ENCODE measurements at places on chromosomes 11 and 22.

DNA sequence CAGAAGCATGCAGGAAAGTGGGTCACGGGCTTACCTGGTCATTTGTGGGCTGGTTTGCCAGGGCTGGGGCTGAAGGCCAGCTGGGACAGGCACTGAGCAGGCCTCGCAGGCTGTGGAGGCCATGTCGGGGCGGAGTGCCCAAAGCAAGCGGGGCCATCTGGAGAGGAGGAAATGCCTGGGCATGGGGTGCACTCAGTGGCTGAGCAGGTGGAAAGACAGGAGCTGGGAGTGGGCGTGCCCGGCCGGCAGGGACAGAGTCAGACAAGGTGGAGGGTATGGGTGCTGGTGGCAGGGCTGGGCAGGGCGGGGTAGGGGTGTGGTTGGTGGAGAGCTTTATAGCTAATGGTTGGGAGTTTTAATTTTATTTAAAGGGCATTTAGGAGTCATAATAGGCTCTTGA, 27.4 kb downstream of the DAGLA start:
- DNase-seq, result no peak

DNA sequence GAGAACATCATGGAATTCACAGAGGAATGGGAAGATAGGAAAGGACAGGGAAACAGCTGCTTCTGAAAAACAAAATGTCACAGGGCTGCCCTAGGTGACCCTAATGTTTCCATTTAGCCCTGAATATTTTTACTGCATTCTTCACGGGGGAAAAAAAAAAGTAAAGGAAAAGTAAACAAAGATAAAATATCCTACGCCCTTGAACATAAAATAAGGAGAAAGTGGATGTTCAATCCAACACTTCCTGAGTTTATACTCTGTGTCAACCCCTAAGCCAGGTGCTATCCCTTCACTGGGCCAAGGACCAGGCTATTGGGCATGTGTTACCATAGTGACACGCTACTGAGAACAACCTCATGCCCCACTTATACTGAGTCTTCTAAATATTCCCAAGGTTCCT, 84.7 kb downstream of the FAM76B start:
- DNase-seq, result no peak

DNA sequence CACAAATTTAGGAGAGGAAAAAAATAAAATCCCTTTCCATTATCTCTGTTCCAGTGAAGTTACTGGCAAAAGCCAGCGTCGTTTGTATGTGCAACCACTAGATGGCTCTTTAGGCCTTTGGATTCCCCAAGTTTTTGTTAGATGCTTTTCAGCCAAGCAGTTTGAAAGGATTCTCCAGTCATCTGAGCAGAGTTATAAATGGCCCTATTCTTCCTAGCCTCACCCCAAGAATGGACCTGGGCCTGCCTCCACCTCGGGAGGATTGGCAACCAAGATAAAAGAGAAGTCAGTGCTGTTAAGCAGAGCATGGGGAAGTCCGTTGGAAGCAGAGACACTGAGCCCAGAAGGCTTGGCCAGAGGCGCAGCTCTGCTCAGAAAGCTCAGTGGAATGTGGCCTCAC, 15.4 kb downstream of the FAM181B start:
- DNase-seq, result peak; percentile 79

DNA sequence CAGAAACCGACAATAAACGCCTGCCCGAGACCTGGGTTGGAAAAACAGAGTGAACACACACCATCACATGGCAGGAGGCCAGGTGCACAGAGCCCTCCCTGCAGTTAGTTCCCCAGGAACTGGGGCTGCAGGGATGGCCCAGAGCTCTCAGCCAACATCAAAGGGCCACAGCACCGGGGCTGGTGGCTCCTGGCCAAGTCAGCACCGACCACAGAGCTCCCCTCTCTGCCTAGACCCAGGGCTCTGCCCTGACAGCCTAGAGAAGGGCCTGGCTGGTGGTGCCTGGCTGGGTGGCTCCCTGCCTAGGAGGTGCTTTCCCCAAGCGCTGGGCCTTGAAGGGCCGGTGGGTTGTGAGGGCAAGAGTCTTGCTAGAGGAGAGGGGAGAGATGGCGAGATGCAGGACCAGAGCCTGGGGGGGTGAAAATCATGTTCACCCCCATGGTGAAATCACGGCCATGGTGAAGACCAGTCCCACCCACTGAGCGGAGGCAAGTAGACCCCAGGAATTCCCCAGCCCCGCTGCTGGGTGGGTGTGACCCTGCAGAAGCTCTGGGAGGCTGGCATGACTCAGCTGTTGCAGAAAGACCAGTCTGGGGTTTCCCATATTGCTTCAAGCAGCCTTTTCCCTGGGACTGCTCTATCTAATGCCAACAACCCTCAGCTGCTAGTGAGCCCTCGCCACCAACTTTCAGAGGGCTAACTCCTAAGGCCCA, 7.2 kb upstream of the BID start:
- DNase-seq, result no peak

- DNase-seq, result no peak
Measured at GRCh38 chr11:106271686-106272085, 194.2 kb downstream of the AASDHPPT start.

- no peak for DNase-seq
Measured at GRCh38 chr11:34262531-34263081, 95.2 kb downstream of the ABTB2 start.

DNA sequence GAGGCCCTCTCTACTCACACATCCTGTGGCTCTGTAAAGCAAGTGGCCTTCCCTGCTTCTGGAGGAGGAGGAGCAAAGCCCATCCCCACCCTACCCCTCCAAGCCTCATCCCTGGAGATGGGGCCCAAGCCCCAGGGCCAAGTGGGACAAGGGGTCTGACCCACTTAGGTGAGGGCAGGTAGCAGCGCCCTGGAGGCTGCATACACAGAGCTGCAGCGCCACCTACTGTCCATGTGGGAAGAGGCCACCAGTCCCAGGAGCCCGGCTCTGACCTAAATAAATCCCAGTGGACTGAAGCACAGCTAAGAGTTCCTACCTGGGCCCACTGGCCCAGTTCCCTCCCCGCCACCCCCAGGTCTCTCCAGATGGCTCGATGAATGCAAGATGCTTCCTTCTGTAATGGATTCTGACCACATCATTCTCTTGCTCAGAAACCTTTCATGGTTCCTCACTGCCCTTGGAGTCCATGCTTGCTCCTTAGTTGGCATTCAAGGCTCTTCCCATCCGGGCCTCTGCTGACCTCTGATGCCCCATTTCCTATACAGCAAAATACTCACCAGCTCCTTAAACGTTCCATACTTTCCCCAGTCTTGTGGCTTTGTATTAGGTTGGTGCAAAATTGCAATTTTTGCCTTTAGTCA, 62.1 kb downstream of the THAP12 start:
- DNase-seq, result peak; percentile 69

GRCh38 chr22:50401907-50402306, 58.8 kb downstream of the PPP6R2 start:
- DNase-seq, result no peak

DNA sequence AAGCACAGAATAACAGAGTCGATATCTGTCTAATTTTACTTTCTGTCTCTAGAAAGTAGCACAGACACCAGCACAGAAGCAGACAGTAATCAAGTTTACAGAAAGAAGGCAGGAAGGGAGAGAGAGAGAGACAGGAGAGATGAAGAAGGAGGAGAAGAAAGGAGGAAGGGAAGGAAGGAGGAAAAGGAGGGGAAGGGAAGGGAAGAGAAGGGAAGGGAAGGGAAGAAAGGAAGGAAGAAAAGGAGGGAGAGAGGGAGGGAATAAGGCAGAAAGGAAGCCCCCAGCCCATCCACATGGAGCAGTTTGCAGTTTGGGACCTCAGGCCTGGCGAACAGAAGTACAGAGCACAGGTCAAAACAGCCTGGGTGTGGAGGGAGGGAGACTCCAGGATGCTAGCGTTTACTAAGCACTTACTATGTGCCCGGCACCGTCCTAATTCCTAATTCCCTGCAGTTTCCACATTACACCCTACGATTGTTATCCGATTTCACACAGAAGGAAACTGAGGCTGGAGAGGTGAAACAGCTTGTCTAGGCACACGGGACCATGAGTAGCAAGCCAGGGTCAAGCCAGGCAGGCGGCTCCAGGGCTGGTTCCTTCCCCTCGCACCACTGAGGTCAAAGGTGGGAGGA, 46.0 kb upstream of the WNT7B start:
- no peak for DNase-seq

- DNase-seq, result peak; percentile 59
Measured at GRCh38 chr22:39498802-39499201, 3.3 kb upstream of the MIEF1 start.

- DNase-seq, result no peak
Measured at GRCh38 chr11:123173040-123173855, 21.8 kb downstream of the CLMP start.

- DNase-seq, result no peak
Measured at GRCh38 chr11:125603207-125603606, 10.6 kb downstream of the STT3A start.

DNA sequence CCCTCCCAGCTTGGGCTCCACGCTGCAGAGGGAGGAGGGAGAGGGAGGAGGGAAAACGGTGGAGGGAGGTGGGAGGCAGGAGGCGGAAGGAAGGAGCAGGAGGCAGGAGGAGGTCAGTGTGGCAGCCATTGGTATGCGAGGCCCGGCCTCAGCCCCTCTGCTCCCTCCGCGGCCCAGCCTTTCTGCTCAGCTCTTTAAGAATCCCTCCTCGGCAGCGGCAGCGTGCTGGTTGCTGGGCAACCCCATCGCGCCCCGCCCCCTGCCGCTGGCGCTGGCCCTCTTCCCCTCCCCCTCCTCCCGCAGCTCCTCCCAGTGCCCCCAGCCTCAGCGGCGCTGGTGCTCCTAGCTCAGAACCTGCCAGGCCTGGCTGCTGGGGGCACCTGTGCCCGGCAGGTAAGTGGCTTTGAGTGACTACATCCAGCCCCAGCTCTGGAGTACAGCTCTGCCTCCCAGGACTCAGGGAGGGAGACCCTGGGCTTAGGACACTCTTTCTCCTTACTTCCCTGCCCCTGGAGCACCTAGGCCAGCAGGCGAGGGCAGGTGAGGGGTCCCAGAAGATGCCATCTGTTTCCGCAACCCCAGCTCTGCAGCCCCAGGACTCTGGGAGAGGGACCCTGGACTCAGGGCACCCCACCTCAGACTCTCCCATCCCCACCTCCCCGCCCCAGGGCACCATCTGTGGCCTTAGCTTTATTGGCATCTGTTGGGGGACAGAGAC, 7.2 kb upstream of the FLRT1 start:
- DNase-seq, result peak; percentile 46

GRCh38 chr11:64784813-64785581, 6.7 kb upstream of the SF1 start:
- no peak for DNase-seq

DNA sequence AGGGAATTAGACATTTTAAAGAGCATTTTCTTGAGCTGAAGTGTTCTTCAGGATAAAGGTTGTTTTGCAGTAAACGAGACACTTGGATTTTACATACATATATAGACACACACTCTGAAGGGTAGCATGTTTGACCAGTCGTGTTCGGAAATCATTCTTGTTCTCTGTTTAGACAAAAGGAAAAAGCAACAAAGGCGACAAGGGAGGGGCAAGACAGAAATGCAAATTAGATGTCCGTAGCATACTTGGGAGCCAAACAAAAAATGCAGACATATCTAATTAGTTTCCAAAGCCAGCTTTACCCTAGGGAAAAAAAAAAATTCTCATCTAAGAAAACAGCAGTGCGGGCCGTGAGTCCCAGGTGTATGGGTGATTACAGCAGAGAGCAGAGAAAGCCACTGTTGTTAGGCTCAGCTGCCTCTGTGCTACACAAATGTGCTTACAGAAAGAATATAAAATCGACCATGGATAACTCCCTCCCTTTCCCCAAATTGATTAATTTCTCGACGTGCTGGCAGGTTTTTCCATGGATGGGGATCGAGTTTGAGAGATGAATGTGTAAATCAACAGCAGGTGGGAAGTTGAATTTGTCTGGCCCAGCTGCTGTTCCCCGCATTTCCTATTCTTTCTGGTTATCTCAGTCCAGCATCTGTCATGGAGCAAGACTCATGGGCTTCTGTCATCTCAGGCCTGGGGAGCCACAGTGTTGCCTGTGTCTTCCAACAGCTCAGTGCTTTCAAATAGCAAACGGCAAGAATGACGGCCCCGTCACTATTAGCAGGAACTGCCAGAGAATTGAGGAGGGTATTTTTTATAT, 176.5 kb upstream of the TTC12 start:
- DNase-seq, result no peak

GRCh38 chr11:77698896-77699295, 61.3 kb upstream of the CLNS1A start:
- DNase-seq, result no peak

DNA sequence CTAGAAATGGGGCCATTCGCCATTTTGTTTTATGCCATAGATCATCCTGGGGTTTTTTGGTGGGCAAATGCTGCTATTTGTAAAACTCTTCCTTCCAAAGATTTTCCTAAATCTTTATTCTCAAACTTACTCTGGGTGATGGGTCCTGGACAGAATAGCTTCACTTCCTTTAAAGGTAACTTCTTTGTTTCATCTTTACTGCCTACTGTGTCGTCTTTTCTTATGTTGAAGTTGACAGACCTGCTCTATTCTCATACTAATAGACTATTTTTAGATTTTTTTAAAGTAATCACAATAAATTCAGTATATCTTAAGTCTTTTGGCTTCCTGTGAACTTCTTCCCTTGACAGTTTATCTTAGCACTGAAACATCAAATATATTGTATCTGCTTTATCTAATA, 98.6 kb downstream of the YAP1 start:
- no peak for DNase-seq

GRCh38 chr11:19105011-19105410, 12.0 kb upstream of the ZDHHC13 start:
- no peak for DNase-seq

- DNase-seq, result no peak
Measured at GRCh38 chr22:22348815-22349454, 104.3 kb downstream of the VPREB1 start.

DNA sequence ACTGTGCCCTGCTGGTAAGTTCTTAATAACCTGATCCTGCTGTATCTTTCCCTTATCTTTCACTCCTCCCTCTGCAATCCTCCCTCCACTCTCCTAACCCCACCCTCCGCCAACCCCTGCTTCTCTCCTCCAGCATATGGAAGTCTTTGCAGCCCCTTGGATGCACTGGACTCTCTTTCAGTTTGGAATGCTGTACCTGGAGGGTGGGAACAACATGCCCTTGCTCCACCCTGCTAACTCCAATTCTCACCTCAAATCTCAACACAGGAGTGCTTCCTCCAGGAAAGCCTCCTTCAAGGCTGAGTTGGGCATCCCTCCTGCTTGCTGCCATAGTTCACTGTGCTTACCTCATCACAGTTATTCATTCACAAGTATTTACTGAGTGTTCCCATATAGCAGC, 52.8 kb upstream of the LDLRAD3 start:
- DNase-seq, result no peak

- DNase-seq, result no peak
Measured at GRCh38 chr11:64234647-64235379, 429 bp downstream of the VEGFB start.

DNA sequence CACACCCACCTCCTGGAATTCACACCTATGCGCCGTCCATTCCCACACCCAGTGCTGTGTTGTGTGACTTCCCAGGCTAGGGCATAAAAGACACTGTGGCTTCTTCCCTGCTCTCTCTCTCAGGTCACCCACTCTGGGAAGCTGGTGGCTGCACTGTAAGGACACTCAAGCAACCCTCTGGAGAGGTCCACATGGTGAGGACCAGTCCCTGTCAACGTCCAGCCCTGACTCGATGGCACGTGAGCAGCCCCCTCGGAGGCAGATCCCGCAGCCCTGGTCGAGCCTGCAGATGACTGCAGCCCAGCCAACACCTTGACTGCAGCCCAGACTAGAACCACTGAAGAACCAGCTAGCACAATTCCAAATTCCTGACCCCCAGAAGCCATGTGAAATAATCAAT, 16.2 kb downstream of the CBX7 start:
- no peak for DNase-seq

GRCh38 chr11:65915101-65915820, 3.6 kb downstream of the C11orf68 start:
- no peak for DNase-seq

GRCh38 chr11:23320131-23320530, 459.9 kb upstream of the CCDC179 start:
- DNase-seq, result no peak
